ENCODE measurements at places on chromosomes 6 and 20. TPM values are rescaled to one million over a fixed set of nuclear protein-coding genes. Genes with fewer than 3 reads are reported as not detected.

DNA sequence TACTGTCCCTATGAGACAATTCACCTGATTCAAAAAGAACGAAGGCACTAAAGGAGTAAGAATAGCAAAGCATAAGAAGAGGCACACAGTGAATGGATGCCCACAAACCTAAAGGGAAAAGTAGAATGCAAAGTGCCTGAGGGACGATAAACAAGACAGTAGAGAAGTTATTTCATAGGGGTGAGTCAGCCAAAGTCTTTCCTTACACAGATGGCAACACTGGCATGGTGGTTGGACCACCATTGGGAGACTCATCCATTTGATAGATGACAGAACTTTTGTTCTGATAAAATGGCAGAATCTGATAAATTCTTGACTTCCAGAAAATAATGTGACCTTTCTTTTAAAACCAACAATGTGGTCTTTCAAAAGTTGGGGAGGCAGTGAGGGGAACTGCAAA is 148.1 kb upstream of the HDAC2 start:
- H3K27ac ChIP-seq = no peak overlapping the region
- no peaks in the 10 kb centered on the region for H3K36me3 ChIP-seq
- H3K4me3 ChIP-seq = no peak overlapping the region
- no peak for DNase-seq
- H3K27me3 ChIP-seq = no peaks in the 10 kb centered on the region

GRCh38 chr6:6972456-6972855 is 135.3 kb upstream of the RREB1 start:
- no peak overlapping the region for H3K4me3 ChIP-seq
- no peaks in the 10 kb centered on the region for H3K36me3 ChIP-seq
- DNase-seq = peak; percentile 37
- H3K27ac ChIP-seq = no peak overlapping the region

- DNase-seq = no peak
- H3K4me3 ChIP-seq = no peak overlapping the region
- H3K4me1 ChIP-seq = no peaks in the 10 kb centered on the region
- no peak overlapping the region for H3K27ac ChIP-seq
Measured at GRCh38 chr6:110355727-110356126, 2.4 kb downstream of the METTL24 start.

- no peaks in the 10 kb centered on the region for H3K4me1 ChIP-seq
- H3K36me3 ChIP-seq = no peaks in the 10 kb centered on the region
- DNase-seq = no peak
- H3K27ac ChIP-seq = no peak overlapping the region
Measured at GRCh38 chr6:11964729-11965335, 47.3 kb upstream of the HIVEP1 start.

DNA sequence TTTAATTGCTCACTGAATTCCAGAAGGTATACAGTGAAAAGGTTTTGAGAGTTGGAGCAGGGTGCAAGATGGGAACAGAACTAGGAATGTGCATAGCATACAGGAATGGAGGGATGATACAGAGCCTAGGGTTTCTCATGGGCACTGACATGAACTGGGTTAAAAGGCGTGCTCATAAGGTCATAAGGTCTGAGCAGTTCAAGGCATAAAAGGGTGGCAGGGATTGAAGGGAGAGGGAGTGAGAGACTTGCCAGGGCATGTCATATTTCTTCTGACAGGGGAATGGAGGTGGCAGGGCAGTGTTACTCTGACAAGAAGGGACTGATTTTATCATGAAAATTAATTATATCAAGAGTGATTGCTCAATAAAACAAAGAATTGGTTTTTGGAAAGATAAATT is 4.7 kb downstream of the MLIP start:
- no peak for DNase-seq
- H3K36me3 ChIP-seq = no peaks in the 10 kb centered on the region
- H3K27me3 ChIP-seq = no peaks in the 10 kb centered on the region
- H3K4me1 ChIP-seq = no peaks in the 10 kb centered on the region

DNA sequence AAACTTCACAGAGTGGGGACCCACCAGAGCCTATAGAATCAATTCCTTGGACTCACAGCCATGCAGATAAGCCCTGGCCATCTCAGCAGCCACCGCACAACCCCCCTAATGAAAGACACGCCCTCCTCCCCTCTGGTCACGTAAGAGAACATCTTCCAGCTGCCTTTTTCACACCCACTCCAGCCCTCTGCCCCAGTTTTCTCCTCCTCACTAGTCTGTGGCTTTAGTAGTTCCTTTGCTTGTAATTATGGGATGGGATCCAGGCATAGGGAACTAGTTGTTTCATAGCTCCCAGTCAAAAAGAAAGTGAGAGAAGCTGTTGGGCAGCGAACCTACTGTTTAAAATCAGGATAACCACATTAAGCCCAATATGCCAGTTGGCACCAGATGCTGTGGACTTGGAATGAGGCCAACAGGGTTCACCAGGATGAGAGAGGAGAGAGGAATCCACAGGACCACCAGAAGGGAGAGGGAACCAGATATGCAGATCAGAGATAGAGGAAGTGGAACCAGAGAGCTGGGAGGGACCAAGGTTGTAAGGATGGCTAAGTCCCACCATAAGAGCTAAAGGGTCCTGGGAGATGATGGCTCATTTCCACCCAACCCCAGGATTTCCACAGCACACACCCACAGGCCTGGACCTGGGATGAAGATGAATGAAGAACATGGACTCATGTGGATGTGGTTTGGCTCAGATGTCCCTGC is 9.0 kb upstream of the BTN3A1 start:
- no peak overlapping the region for H3K27ac ChIP-seq
- H3K4me3 ChIP-seq = no peak overlapping the region
- no peaks in the 10 kb centered on the region for H3K27me3 ChIP-seq
- peak; percentile 60 for DNase-seq
- no peaks in the 10 kb centered on the region for H3K36me3 ChIP-seq
- H3K4me1 ChIP-seq = peaks cover 2% of the 10 kb centered on the region

The CBLN4 gene
- not detected for total RNA-seq

The SLC23A2 gene
- 11.0 TPM for total RNA-seq

The AMD1 gene
- 33.9 TPM for total RNA-seq
